ENCODE measurements at places on chromosomes 1 and 21.
A peak's percentile ranks its signal among the peaks of the same experiment; 100 is the strongest.

DNA sequence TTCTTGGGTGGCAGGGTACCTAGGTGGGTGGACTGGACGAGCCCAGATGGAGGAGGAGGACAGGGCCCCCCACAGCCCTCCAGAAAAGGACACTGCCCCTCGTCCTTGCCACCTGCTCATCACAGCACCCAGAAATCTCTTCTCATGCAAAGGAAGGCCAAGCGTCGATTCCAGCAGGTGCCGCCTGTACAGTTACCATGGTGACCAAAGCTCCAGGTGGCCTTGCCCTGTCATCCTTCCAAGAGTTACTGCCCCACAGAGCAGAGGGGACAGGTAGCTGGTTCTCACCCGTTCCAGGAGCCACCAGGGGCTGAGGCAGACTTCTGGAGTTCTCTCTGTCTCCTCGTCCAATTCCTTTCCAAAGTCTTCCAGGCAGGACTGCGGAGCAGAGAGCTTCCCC, 119.9 kb upstream of the VAMP3 start:
- DNase-seq = no peak

DNA sequence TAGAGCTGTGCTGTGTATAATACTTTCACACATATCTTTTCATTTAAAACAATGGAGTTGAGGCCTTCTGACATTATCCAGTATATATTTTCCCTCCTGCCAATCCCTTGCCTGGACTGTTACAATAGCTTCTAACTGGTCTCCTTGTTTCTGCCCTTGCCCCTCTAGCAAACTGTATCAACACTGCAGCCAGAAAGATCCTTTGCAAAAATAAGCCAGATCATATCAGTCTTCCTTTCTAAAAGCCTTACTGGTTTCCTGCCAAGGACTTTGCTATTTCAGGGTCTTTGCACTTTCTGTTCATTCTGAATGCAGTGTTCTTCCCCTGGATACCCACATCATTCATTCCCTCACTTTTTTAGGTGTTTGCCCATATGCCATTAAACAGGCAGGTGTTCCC, 370.1 kb downstream of the PTBP2 start:
- no peak for DNase-seq

GRCh38 chr1:153380711-153381110, 5.3 kb upstream of the S100A12 start:
- no peak for DNase-seq

DNA sequence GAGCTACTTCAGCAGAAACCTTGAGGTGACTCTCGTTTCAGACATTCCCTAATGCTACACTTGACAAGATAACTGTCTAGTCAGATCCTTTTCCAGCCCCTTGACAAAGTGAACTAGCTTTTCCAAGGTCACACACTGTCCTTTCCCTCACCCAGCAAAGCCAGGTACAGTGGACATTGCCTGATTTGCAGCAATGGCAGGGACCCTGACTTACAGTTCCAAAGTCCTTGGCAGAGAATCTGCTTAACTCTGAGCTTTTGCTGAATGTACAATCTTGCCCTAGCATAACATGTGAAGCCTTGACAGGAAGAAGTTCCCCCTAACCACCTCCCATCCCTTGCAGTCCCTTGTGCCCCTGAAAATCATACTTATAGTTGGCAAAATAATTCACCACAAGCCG, 37.1 kb downstream of the HSD3B2 start:
- no peak for DNase-seq

DNA sequence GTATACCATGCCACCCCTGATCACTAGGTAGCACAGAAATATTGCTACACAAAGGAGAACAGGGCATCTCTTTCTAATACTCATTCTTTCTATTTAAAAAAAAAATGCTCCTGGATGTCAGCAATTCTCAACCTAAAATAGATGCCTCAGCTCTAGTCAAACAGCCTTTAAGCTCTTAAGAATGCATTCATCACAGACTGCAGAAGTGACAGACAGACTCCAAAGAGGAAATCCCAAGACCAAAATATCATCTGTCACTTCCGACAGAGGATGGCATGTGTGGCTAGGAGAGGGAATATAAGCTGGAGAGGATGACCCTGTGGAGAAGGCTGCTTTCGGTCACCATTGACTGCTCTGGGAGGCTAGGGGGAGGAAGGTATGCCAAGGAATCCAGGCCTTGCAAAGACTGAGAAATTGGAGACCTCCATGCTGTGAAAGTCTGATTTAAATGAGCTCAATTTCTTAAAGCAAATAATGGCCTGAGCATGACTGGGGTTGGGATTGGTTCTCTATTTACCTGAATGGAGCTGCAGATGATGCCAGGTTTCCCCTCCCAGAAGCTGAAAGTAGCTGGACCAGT, 277.4 kb downstream of the BRINP2 start:
- no peak for DNase-seq

GRCh38 chr1:147171399-147172167, 687 bp downstream of the PRKAB2 start:
- DNase-seq = peak; percentile 33

DNA sequence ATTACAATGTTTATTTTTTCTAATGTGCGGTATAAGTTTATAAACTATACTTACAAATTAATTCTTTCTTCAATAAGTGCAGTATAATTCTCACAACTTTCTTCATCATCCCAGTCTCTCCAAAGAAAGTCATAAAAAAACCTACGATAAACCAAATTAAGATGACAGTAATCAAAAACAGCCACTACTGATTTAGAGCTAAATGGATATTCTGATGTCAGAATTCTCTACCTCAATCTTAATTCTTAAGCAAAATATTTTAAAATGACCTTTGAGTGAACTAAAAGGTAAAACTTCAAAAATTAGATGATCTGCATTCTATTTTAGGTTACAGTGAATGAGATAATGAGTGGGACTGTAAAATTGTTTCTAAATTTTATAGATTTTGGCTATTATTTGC, 13.6 kb downstream of the SHCBP1L start:
- no peak for DNase-seq

DNA sequence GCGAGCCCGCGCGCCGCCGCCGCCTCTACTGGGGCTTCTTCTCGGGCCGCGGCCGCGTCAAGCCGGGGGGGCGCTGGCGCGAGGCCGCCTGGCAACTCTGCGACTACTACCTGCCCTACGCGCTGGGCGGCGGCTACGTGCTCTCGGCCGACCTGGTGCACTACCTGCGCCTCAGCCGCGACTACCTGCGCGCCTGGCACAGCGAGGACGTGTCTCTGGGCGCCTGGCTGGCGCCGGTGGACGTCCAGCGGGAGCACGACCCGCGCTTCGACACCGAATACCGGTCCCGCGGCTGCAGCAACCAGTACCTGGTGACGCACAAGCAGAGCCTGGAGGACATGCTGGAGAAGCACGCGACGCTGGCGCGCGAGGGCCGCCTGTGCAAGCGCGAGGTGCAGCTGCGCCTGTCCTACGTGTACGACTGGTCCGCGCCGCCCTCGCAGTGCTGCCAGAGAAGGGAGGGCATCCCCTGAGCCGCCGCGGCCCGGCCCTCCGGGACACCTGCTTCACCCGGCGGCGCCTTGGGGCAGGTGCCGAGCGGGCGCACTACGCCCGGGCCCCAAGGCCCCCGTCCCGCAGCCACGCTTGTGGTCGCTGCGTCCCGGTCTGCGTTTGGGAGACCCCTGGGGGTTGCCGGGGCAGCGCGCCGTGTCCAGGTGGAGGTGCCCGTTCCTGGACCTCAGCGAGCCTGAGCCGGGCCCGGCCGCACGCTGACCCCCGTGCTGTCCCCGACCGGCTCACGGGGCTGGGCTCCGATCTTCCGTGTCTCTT, 944 bp downstream of the B3GALT6 start:
- no peak for DNase-seq

- DNase-seq = peak; percentile 20
Observed at GRCh38 chr1:3483801-3484444, 29.5 kb downstream of the ARHGEF16 start.

- no peak for DNase-seq
Observed at GRCh38 chr21:40054403-40054802, 187.2 kb downstream of the PCP4 start.

GRCh38 chr1:23634840-23635651, 56.6 kb upstream of the RPL11 start:
- peak; percentile 90 for DNase-seq

DNA sequence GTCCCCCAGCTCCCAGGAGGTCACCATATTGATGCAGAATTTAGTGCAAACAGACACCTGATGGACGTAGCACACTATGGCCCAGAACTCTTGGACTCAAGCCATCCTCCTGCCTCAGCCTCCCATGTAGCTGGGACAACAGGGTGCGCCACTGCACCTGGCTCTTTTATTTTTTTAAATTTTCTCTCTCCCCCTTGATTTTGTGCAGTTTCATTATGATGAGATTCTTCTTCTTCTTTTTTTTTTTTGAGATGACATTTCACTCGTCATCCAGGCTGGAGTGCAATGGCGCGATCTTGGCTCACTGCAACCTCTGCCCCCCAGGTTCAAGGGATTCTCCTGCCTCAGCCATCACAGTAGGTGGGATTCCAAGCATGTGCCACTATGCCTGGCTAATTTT, 63.8 kb downstream of the RPS6KA1 start:
- DNase-seq = no peak

DNA sequence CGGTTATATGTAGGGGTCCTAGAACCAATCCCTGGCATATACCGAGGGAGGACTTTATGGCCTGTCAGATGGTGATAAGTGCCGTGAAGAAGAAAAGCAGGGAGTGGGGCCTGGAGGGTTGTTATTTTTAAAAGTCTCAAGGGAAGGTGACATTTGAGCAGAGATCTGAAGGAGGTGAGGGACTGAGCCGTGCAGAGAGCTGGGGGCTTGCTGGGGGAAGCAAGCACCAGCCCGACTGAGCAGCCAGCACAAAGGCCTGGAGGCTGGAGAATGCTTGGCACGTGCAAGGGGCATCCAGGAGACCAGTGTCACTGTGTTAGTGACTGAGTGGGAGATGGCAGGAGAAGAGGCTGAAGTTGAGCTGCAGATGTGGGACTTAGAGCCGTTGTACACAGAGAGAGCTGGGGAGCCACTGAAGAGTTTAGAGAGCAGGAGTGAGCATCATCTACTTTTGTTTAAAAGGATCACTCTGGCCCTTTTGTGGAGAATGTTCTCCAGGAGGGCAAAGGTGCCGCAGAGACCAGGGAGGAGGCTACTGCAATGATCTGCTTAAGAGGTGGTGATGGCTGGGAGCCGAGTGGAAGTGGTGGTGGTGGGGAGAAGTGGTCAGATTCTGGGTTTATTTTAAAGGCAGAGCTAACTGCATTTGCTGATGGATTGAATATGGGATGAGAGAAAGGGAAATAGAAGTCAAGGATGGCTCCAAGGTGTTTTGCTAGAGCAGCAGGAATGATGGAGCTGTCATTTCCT, 31.2 kb downstream of the PTPRU start:
- no peak for DNase-seq

DNA sequence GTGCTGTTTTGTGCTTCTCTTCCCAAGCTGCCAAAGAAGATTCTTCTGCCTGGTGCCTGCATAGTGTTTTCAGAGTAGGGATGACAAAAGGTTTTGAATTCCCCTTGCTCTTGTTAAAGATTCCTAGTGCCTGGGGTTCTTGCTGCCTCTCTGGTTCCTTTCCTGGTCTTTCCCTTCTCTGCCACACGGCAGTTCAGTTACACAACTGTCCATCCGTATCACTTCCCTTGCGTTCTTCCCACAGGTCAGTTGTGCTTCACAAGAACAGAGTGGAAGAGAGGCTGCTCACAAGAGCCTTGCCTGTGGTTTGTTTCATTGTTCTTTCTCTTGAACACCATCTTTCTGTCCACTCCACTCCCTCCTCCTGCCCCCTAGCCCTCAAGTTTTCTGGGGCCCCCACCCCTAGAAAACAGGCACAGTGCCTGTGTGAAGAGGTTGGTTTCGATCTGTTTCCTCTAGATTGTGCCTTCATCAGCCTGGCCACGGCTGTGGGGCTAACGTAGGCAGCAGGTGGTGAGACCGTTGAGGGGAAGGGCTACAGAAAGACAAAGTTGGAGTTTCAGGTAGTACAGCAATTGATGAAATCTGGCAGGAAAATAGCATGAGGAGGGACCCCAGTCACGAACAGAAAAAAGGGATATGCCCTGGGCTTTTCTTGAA, 5.8 kb downstream of the VASH2 start:
- no peak for DNase-seq

GRCh38 chr1:115669886-115670285, 28.1 kb downstream of the VANGL1 start:
- DNase-seq = peak; percentile 48

GRCh38 chr1:216815260-216816131, 92.3 kb upstream of the ESRRG start:
- DNase-seq = peak; percentile 22

DNA sequence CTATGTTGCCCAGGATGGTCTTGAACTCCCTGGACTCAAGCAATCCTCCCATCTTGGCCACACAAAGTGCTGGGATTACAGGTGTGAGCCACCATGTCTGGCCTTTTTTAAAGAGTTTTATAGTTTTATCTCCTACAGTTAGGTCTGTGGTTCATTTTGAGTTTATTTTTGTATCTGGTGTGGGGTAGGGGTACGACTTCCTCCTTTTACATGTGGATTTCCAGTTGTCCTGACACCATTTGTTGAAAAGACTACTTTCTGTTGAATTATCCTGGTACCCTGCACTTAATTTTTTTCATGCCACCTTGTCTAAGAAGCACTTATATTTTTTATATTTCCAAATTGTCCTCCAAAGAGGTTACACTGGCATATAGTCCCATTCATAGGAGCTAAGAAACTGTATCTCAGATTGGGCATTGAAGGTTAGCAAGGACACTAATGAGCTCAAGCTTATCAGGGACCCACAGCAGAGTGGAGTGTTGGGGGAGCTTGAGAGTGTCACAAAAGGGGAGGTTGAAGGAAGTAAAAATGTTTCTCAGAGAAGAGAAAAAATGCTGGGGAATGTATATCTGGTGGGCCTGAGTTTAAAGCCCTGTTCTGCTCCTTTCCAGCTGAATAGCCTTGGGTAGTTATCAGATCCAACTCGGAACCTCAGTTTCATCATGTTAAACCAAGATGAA, 23.4 kb upstream of the MEF2D start:
- DNase-seq = no peak

- no peak for DNase-seq
Observed at GRCh38 chr1:117058810-117059209, 1.3 kb upstream of the TTF2 start.

- DNase-seq = peak; percentile 46
Observed at GRCh38 chr1:224175617-224176016, 7.4 kb upstream of the DEGS1 start.

DNA sequence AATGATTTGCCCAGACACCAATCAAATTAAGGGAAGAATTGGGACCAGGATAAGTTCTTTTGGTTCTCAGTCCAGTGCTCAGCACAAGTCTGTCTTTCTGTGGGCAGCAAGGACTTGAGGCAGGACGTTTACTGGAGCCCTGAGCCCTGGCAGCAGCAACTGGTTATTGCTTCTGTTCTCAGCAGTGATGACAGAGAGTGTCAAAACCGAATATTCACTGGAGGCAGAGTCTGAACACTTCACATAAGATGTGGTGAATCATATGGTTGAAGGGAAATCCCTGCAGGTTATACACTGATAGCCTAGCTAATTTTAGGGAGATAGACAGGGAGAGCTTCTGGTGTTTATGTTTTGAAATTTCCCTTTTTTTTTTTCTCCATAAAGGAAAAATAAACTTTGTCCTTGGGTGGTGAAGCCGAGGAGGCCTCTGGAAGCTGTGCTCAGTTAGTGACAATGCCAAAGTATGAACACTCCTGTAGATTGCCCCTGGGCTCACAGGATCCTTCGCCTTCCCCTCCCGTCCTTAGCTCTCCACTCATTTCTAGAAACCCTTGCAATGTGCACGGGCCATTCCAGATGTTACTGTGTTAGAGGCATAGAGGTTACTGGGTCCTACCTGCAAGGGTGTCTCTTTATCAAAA, 26.3 kb upstream of the TSPAN2 start:
- no peak for DNase-seq

- DNase-seq = peak; percentile 54
Observed at GRCh38 chr21:37244501-37245095, 22.5 kb downstream of the VPS26C start.

Data from fibroblast of skin of right biceps (primary cell).